Upper lobe of right lung (tissue), 1 donor: ENCODE measurements at places on chromosomes 2 and 18. TPM values are rescaled to one million over a fixed set of nuclear protein-coding genes. Genes with fewer than 3 reads are reported as not detected.

Gene KCNF1
- total RNA-seq: 0.17 TPM

Gene CRYGD
- total RNA-seq: not detected

GRCh38 chr2:202687276-202687675 lies 52.5 kb downstream of the FAM117B start:
- DNase-seq: no peak

Gene SLC1A4
- 12.2 TPM for total RNA-seq

DNA sequence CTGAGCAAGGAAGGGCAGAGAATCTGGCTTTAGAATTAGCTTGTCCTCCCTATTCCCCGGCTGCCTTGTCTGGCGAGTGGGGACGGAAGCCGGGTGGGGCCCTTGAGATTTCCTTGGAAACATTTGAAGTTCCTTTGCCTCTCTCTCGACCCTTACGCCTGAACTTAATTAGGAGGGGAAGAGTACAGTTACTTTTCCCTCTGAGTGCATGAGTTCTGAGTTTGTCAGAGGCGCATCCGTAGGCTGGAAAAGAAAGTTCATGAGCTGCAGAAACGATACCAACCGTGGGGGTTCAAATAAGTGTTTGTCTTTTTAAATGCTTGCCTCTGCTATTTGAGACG lies 468 bp downstream of the PIKFYVE start:
- no peak for DNase-seq

DNA sequence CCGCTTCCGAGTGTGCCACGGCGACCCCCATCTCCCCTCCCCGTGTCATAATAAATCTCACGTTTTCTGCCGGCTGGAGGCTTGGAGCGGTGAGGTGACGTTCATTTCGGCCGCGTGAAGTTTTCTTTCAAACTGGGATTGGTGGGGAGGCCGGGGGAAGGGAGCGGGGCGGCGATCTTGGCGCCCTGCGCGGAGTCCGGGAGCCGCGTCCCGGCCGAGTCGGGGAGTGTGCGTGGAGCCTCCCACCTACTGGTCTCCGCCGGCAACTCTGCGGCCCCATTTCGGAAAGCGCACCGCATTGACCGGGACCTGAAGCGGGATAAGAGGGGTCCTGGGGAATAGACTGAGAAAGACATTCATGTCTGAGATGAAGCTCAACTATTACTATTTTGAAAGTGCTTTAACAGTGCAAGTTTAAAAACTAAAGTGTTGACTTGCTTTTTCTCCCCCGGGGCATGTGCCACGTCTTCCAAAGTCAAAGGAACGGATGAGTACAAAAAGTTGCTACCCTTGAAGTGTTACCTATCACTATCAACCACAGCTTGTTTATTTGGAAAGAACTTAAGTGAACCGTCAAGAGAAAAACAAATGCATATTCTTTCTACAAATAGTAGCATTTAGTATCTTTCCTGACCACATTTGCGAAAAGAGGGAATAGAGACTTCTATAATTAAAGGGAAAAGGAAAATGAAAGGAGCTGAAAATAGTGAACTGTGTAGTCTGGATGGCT lies 818 bp upstream of the IKZF2 start:
- peak; percentile 89 for DNase-seq

Gene CAPN14
- 0.26 TPM for total RNA-seq

GRCh38 chr18:63848159-63848558 lies 39.3 kb upstream of the SERPINB2 start:
- DNase-seq: no peak

- no peak for DNase-seq
Observed at GRCh38 chr2:36459725-36460137, 104.2 kb downstream of the CRIM1 start.

DNA sequence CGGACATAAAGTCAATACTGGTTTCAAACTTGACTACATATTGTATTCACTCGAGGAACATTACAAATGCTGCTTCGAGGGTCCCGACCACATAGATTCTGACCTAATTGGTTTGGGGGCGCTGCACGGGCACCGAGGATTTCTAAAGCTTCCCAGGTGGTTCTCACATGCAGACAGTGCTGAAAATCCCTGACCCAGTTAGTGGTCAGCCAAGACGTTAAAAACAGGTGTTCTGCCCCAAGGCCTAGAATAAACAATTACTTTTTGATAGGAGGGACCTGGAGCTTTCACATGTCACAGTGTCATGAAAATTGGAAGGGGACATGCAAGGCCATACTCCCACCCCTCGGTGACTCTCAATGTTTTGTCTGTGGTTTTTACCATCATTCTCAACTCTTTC lies 368.9 kb downstream of the RNF144A start:
- no peak for DNase-seq

Gene SLC35G4
- not detected for total RNA-seq

DNA sequence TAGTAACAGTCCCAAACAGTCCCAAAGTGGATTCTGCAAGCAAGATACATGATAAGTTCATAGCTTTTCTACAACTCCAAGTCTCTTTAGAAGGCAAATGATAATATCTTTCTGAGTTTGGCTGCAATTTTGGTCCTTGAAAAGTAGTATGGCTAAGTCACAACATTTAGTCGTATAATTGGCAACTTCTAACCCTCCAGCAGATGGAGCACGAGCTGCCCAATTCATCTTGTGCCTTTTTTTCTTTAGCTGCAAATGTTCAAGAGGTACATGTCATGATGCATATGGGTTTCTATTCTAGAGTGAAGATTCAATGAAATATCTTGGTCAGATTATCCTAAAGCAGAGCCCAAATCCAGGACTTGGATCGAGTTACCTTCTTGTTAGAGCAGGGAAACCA lies 127.0 kb upstream of the KLHL14 start:
- DNase-seq: no peak

DNA sequence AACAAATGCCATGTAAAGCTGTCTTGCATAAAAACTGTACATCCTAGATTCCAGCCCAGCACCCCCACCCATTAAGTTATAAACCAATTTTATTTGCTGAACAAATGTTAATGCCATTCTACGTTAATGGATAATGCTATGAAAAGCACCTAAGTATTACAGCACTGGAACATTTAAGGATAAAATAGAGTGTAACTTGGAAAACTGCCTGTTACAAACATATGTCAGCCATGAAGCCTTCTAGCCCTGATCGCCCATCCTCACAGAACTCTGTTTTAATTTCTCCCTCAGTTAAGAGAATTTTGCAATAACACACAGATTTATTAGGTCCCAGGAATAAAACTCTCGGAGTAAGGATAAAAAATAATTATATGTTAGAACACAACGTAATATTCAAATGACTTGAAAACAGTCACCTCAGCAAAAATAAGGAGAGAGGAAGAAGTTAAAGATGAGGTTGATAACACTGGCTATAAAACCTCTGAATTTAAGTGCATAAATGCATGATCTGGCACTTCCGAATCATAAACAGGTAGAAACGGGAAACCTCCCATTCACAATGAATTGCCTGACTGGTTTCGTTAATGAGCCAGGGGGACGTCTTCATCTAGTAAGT lies 308.7 kb downstream of the AFF3 start:
- no peak for DNase-seq

Gene EFEMP1
- total RNA-seq: 301 TPM

Gene FASTKD2
- 19.7 TPM for total RNA-seq

DNA sequence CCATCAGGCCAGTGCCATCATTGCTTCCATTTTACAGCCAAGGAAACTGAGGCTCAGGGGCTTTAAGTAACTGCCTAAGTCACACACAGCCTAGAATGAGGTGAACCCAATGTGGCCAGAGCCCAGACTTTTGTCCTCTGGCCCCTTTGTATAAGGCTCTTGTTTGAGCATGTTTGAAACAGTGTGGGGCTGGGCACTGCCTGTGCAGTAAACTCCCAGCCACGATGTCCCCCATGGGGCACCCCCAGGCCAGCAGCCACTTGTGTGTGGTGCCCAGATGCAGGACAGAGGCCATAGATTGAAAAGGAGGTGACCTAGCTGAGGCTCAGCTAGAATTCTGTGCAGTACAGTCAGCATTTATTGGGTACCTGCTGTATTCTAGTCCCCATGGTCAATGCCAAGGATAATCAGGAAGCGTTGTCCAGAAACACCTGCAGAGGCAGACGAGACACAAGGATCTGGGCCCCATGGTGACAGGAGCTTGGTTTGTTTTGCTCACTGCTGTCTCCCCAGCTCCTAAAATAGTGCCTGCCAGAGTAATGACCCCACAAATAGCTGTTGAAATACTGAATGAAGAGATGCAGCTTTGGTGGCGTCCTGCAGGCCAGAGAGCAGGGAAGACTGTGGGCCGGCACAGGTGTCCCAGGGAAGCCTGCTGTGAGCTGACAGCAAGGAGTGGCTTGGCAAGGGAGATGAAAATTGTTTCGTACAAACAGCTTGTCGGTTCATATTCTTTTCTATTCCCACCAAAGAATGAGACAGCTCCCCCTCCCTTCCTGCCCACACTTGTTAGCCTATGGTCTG lies 160.7 kb downstream of the LDLRAD4 start:
- DNase-seq: no peak

- peak; percentile 72 for DNase-seq
Observed at GRCh38 chr2:202035089-202035940, 1.7 kb downstream of the FZD7 start.

Gene CD302
- total RNA-seq: 109 TPM

DNA sequence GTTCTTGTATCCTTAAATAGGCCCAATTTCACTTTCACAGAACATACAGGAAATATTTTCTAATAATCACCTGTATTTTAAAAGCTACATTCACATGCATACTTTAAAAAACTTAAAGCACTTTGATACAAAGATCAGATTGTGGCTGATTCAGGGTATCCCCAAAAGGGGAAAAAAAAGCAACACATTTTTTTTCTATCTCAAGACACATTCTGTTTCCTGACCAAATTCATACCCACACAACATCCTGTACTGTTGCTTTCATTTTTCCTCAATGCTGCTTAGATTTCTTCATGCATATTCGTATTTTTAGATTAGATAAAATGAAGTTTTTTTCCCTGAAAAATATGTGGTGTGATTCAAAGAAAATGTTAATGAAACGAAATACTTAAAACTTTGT lies 122.5 kb downstream of the TMEFF2 start:
- no peak for DNase-seq

Gene SPDYA
- total RNA-seq: 1.5 TPM

Gene MEP1B
- total RNA-seq: not detected

Gene ARHGEF33
- total RNA-seq: 1.3 TPM

- no peak for DNase-seq
Observed at GRCh38 chr18:59423259-59423658, 64.2 kb upstream of the LMAN1 start.
